ENCODE measurements at places on chromosomes 11 and 22.

- DNase-seq = peak; percentile 59
These were observed 118.8 kb downstream of the SPATA19 start for GRCh38 chr11:133726542-133726941.

- no peak for DNase-seq
These were observed 17.3 kb downstream of the TRMU start for GRCh38 chr22:46352691-46353386.

GRCh38 chr11:76114238-76114637 is 92.1 kb downstream of the WNT11 start:
- DNase-seq = no peak

DNA sequence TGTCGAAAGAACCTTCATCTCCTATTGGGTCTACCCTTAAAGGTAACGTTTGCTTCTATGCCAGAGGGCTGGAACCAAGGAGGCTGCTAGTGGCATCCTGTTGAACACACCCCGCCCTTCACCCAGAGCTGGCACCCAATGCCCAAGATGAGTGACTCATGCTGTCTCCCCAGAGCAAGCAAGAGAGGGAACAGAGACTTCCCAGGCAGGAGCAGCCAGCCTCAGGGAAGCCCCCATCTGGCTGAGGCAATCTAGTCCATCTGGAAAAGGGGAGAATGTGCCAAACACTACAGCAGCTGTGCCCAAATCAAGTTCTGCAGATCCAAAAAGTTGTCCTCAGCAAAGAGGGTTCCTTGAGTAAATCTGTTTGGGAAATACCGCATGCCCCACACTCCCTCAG is 91.9 kb upstream of the TP53I11 start:
- DNase-seq = peak; percentile 19

DNA sequence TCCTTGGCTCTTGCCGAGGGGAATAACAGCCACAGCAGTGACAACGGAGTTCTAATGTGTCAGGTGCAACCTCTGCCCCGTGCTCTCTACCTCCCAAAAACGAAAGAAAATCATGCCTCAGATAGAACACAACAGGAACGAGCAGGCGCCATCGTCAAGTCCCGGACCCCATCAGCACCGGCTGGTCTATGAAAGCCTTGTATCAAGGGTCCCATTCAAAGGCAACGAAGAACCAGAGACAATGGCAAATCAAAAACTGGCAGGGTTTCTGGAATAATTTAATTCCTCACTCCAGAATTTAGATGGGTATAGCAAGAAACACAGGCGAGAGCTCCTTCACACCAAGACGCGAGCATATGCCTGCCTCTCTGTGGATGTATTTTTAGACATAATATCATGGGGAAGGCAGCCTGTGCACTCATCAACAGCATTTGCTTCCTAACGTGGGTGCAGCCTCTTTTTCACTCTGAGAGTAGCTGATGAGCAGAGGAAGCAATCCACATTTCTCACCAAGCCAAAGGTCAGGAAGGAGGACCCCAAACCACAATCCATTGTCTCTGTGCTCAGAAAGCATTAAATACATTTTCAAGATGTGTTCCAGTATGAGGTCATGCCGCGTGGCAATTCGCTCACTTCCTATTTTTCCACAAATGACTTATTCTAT is 193.4 kb upstream of the BLID start:
- DNase-seq = no peak

GRCh38 chr11:33222052-33222750 is 35.0 kb upstream of the HIPK3 start:
- no peak for DNase-seq

GRCh38 chr11:2089536-2090165 is 49.5 kb downstream of the IGF2 start:
- DNase-seq = no peak

DNA sequence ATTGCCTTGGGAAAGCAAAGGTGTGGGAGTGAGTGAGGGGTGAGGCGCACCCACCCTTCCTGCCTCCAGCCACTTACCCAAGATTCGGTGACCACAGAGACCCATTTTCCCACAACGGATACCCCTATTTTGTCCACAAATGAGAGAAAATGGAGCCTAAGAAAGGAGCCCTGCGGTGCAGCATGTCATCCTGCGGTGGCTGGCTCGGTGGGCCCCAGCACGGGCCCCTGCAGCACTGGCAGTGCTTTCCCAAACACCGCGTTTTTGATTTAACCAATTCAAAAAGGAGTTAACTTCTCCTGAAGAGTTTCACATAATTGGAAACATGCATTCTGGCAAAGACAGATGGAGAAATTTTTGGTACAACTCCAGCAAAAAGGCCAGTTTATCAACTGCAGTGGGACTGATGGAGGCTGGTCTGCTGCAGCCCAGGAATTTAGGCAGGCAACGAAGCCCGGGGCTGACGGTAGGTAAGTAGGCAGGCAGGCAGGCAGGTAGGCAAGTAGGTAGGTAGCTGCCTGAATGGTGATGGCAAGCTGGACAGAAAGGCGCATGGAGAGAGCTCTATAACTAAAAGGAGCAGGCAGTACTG is 84.2 kb downstream of the FDX1 start:
- DNase-seq = no peak

All from NCI-H2081 (cell line).